Fibroblast of skin of right biceps (primary cell): ENCODE measurements at places on chromosomes 1 and 21.

DNA sequence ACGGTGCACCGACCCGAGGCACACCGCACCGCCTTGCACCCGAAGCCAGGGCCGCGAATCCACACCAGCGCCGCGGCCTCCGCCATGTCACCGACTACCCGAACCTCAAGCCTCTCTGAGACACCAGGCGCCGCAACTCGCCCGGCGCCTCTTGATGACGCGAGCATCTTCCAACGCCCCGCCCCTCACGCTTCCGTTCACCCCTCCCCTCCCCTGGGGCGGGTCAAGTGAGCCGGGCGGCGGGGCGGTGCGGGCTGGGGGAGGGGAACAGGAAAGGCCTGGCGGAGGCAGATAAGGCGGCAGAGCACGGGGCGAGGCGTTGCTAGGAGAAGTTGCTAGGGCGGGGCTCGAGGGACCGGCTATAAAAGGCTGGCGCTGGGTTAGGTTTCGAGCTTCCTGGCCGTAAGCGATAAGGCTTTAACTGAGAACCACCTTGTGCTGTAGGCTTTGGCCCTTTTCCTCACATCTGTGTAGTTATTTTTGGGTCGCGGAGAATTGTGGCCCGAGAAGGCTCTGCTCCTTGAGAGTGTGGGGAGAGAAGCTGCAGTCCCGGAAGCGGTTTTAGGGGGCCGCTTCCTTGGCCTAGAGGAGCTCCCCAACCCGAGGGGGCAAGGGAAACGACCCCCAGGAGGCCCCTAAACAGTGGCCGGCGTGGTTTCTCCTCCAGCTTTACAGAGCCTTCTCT is at the start of gene SDE2:
Gene SDE2 (minus strand): TSS at position 117 of the 685 bp plus-strand sequence. CDS start 31 bp downstream, at position 86.
- DNase-seq: peak; percentile 99

DNA sequence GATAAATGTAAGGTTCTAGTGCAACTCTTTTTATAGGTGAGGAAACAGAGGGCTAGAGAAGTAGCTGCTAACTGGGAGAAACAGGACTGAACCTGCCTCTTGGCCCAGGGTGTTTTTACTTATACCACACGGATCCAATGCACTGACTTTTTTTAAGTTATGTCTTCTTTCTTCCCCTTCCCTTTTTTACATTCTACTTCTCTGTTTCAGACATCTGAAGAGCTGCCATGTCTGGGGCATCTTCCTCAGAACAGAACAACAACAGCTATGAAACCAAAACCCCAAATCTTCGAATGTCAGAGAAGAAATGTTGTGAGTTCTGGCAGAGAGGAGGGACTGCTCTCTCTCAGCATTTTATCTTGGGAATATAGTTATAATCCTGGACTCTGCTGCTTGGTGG is 1.4 kb downstream of the PFKFB2 start:
- no peak for DNase-seq

DNA sequence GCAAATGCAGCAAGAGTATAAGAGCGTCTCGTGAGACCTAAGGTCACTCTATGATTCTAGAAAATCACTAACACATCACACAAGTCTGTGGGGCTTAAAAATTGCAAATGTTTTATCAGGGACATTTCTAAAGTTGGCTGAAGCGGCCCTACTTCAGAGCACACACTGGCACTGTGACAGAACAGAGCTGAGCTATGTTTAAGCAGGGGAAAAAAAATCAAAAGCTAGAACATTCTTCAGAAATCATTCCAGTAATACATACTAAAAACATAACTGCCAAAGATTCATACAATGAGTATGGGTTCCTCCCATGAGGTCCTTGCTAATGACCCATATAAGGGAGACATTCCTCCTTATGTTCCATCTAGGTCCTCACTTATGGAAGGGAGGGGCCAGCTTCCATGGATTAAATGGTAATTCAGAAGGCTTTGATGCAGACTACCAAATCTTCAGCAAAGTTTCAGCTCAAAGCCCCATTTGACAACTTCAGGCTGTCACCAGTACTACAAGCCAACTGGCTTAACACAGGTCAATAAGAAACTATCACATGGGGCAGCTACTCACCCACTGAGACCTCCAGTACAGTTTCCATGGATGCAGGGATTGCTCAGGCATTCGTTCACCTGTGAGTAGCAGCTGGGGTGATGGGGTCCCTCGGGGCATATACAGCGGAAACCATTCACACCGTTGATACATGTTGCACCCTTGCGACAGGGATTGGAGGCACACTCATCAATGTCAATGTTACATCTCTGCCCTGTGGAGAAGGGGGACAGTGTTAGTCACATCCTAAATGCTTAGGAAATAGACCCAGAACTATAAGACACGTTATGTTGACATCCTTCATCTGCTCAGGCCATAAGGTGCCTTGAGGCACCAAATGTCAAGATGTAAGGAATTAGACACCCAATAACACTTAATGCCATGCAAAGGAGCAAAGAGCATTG is 58.4 kb upstream of the ADAM30 start:
- DNase-seq: no peak

DNA sequence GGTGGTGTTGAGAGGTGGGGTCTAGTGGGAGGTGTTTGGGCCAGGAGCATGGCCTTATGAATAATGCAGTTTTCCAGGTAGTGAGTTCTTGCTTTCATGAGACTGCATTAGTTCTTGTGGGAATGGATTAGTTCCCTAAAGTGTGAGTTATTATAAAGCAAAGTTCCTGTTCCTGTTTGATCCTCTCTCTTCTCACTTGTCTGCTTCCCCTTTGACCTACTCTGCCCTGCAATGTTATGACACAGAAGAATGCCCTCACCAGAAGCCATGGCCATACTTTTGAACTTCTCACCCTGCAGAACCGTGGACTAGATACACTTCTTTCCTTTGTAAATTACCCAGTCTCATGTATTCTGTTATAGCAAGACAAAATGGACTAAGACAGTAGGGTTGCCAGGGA is 53.6 kb downstream of the MAP3K7CL start:
- no peak for DNase-seq

- DNase-seq: peak; percentile 73
Measured at GRCh38 chr1:43232074-43232473, 37.7 kb upstream of the TMEM125 start.

- no peak for DNase-seq
Measured at GRCh38 chr1:161492827-161493226, 12.4 kb upstream of the FCGR2A start.

DNA sequence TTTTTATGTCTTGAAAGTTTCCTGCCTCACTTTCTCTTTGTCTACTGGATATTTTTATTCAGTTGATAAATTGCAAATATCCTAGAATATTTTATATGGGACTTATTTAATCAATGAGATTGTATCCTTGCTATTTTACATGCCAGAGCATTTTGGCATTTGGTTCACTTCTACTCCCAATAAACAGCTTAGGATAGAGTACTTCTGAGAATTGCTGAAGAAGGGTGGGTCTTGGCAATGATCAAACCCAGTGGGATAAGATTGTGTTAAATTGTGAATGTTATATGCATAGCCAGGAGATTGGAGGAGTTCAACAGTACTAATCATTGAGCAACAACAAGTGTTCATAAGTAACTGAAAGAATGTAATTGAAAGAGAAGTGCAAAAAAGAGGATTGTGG is 60.1 kb downstream of the SDCCAG8 start:
- DNase-seq: no peak

- no peak for DNase-seq
Measured at GRCh38 chr1:17061486-17061885, 7.7 kb upstream of the SDHB start.

DNA sequence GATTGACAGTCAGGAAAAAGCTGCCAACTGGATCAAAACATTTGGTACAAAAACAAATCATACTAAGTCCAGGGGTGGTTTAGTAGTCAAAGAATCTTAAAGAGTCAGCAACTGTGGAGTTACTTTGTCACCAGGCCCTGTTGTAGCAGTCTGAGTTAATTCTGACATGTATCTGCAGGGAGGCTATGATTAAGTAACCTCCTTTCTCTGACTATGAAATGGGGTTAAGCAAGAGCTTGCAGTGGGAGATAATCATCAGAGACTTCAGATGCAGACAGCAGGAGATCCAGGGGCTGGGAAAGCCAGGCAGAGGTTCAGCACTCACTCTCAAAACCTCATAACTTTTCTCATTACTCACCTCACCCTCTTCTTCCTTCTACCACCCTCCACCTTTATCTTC is 99.2 kb upstream of the BTG3 start:
- no peak for DNase-seq

- DNase-seq: no peak
Measured at GRCh38 chr1:47233186-47233585, 1.2 kb upstream of the TAL1 start.

GRCh38 chr21:18677632-18678031 is 274.0 kb upstream of the TMPRSS15 start:
- DNase-seq: no peak

DNA sequence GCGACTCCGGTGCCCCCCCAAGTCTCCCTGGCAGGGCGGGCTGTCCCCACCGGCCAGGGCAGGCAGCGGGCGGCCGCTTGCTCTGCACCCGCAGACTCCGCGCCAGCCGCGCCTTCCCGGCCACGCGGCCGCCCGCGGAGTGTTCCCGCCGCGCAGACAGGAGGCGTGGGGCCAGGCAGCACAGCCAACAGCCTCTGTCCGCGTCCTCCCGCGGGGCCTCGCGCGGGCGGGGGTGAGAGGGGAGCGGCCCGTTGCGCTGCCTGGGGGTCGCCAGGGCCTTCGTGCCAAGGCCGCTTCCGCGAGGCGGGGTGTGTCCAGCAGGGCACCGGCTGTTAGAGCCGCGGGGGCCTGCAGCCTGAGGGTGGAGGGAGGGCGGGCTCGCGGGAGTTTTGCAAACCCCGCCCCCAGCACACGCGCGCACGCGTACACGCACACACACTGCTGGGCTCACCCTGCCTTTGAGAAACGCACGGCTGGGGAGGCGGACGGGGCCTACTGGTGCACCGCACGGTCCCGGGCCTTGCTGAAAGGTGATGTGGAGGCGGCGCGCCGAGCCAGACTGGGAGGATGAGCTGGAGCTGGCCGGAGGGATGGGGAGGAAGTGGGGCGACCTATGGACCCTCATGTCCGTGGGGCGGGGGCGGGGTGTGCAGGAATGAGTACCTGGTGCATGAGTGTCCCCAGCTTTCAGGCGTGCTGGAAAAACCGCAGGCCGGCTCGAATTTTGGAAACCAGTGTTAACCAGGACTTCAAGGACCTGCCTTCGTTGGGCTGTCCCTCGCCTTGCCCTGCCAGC is 41.5 kb downstream of the KIAA1614 start:
- peak; percentile 66 for DNase-seq

GRCh38 chr1:187264995-187265602 is 436.4 kb downstream of the PLA2G4A start:
- DNase-seq: peak; percentile 63

DNA sequence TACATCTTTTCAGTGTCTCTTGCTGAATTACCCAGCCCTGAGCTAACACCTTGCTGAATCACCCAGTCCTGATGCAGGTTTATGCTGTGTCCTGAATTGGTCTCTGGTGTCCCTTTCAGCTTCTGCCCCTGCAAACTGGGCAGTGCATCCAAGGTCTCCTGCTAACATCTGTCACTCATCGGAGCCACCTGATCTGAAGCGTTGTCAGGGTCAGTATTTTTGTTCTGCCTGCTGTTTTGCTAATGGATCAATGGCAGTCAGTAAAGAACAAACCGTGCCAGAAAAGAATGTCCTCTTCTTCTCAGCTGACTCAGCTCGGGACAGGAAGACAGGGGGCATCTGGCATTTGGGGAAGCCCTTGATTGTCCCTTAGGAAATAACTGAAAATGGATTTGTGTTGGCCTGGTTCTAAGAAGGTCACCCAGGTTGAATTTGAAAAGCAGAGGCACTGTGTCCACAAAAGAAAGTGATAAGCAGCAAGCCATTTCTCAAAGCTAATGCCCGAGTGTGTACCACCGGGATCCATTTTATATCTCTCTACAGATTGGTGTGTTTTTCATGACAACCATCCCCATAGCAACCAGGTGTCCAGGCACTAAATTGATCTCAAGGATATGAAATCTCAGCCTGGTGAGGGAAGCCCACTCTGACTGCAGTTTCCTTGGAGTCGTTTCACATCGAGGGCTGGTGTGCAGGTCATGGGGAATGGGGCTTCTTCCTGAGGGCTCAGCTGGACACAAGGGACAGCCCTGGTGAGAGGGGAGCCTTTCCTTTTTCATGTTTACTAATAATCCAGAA is 109.7 kb upstream of the IRF2BP2 start:
- no peak for DNase-seq

DNA sequence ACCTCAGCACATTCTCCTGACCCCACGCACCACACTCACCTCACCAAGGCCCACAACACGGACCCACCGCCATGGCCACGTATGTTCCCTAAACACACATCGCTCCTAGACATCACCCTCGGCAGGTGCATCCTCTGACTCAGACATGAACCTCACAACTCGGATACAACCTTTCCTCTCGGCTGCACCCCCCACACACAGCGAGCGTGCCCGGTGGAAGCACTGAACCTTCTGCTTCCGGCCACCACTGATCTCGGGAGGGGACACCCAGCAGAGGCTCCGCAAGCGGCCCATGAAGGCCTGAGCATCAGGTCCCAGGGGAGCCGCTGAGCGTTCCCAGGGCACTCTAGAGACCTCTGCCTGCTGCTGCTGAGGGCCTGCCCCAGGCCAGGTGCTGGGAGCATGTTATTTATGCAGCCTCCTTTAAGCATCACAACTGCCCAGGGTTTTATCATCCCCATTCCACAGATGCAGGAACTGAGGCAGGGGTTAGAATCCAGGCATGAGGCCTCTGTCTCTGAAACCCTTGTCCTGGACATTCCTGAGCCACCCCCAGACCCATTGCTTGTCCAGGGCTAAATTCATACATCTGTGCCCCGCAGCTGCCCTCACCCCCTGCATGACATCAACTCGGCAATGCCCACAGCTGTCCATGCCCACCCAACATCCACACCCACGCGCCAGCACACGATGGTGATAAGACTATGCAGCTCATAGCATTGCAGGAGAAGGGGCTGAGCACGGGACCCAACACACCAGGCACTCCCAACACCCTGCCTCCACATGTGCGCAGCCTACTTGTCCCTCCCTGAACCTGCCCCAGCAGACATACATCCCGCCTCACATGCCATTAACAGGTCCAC is 27.0 kb downstream of the SDC3 start:
- no peak for DNase-seq

GRCh38 chr21:44514746-44515358 is 25.1 kb downstream of the KRTAP10-1 start:
- no peak for DNase-seq

- no peak for DNase-seq
Measured at GRCh38 chr21:16742131-16742641, 770.7 kb upstream of the CXADR start.

DNA sequence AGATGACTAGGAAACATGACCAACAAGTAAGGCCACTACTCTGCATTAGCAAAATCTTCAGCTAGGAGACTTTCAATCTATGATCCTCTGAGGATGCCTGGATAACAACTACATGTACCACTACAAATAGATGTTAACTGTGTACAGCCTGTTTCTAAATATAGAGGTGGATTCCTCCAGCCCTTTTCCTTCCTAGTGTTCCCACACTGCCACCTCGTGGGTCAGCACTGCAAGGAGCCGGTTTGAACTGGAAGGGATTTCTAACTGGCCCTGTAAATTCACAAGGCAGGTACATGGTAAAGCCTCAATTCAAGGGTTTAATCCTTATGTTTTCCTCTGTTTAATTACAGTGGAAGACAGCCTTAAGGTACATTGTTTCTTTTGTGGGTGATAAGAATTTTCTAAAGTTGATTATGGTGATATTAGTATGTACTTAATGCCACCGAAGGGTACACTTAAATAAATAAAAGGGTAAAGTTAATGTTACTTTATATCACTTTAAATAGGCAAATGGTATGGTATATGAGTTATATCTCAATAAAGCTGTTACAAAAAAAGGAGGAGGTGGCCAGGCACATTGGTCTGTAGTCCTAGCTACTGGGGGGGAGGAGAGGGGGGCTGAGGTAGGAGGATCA is 14.4 kb downstream of the SMYD3 start:
- peak; percentile 73 for DNase-seq
